Hematopoietic multipotent progenitor cell treated with erythropoietin and hydrocortisone succinate and interleukin-3 and kit ligand, for 17 days (in vitro differentiated cells): ENCODE measurements at places on chromosomes 2 and 18.

DNA sequence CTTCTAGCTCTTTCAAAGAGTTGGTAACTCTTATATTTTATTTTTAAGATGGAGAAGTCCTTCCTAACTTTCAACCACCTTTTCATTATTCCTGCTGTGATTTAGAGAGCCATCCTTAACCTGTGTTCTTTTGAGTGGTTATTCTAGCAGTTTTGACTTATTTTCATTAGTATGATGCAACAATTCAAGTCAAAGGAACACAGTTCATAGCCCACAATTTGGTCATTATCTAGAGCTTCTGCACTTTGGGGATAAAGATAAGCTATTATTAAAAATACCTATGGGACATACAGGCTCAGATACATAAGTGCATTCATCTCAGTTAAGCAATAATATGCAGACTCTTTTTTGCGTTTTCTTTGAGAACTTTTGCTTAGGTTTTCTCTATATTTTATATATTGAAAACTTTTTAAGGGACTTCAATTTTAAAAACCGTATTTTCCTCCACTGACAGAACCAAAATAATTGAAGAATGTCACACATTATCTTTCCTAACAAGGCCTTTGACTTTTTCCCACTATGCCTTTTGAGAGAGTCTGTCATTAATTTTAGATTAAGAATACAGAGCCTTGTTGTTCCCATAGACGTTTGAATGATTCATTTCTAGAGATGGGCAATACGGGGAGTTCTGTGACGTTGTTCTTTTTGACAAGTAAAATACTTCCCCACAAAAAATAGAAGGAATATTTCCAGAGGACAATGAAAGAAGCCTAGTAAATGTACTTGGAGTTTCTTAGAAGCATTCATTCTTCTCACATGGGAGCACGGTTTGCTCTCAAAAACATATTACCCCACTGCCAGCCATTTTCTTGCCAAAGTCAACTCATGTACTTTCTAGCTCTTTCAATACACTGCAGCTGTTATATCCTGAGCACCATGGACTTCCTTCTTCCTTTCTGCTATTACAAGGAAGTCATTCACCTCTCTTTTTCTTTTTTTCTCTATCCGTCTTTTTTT, 42.9 kb upstream of the RASGRP3 start:
- DNase-seq = no peak

DNA sequence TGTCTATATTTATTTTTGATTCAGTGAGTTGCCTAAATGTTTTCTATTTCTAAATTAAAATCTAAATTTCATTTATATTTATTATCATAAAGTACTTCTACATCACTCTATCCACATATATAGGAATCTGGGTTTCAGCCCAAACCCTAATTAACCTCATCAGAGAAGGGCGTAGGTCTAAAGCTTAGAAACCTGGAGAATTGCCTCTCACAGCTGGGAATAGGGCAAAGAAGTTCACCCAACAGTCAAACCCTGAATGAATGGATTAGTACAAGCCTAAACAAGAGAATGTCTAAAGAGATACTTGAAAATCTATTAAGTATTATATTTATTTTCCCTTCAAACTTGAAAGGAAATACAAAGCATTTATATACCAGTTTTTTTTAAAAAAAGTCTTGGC, 26.2 kb downstream of the TFPI start:
- no peak for DNase-seq

DNA sequence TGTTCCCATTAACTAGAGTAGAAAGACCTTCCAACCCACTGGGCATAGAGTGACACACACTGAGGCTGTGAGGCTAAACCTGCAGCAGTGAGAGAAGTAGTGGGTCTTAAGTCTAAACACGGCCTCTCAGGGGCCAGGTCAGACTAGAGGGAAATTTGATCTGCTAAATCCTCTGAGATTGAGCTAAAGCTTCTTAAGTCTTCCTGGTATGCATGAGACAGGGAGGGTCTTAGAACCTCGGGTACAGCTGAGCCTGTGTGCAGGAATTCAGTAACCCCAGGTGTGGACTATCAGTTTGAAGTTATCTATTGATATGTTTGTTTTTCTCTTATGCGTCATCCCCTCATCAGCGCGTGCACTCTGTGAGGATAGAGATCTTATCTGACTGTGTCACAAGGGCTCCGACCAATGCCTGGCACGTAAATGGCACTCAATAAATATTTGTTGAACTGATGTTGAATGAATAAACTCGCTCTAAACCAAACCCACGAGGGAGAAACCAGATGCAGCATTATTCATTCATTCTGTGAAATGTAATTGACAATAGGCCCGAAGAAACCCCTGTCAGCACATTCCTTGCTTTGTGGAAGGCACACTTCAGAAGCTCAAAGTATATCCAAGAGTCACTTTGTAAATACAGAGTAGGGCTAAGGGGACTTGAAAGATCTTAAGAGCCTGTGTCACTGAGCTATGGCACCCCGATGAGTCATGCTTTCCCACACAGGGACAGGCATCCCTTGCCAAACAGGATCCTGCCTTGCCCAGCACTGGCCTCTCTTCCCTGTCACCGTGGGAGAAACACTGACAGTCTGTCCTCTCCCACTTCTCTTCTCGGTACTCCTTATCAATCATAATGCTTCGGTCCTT, 21.7 kb upstream of the RAB10 start:
- peak; percentile 66 for DNase-seq

- no peak for DNase-seq
Measured at GRCh38 chr2:233407771-233408181, 53.5 kb downstream of the DGKD start.

DNA sequence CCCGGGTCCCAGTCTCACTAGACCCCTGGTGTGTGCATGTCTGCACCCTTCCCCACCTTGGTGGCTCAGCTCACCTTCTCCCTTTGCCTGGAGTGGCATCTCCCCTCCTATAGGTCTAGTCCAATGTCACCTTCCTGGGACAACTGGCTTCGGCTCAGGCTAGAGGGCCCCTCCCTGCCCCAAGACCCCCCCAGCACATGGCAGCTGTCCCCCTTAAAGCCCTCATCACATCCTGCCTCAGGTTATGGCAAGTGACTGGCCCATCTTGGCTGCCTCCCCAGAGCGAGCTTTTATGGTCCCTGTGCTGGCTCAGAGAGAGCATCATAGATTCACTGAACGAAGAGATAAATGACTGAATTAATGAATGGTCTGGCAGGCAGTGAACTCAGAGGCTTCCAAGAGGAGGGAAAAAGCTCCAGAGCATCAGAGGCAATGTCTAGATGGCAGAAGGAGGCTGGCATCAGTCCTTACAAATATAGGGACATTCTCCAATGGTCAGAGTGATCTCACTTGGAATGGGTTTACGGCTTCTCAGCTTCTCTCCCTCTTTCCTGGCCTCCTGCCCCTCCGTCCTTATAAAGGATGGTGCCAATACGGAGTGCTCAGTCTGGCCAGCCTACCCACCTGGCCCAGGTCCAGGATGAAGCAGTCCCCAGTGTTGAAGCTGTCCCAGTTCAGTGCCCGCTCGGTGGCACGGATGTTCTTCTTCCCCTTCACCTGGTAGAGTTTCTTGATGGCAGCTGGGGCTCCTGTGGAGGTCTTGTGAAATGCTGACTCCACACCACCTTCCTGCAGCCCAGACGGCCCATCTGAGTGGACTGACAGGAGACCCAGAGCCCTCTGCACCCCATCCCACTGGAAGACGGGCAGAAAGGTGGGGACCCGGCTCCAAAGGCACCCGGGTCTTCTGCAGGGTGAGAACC, 9.4 kb downstream of the CAPG start:
- DNase-seq = no peak

- DNase-seq = no peak
Measured at GRCh38 chr2:152444448-152444847, 109.5 kb downstream of the FMNL2 start.

GRCh38 chr2:30191107-30191506, 40.2 kb upstream of the LBH start:
- DNase-seq = no peak

DNA sequence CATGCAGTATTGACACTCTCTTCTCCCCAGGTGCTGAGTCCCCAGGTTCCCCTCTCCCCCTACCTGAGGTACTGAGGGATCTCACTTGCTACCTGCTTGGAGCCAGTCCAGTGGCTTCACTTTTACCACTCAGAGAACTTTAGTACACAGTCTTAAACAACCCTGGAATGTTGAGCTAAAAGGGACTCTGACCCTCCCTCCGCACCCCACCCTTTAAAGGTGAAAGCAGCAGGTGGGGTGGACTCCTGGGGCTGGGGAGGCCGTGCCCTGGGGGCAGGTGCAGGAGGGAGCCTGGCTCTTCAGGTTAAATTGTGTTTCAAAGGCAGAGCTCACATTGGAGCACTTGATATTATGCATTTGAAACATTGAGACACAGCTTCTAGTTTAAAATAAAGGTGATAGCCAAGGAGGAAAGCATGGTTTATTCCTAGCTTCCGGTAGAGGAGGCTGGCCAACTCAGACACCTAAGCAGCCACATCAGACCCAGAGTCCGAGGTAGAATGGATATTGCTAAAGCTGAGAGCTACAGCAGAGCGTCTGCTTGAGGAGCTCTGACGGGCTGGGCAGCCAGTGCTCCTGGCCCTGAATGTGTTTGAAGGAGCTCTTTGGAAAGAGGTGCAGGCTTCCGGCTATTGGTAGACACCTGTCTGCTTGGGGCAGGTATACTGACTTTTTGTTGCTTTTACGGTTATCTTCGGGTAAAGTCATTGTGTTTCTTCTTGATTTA, 196.4 kb downstream of the AGAP1 start:
- no peak for DNase-seq

DNA sequence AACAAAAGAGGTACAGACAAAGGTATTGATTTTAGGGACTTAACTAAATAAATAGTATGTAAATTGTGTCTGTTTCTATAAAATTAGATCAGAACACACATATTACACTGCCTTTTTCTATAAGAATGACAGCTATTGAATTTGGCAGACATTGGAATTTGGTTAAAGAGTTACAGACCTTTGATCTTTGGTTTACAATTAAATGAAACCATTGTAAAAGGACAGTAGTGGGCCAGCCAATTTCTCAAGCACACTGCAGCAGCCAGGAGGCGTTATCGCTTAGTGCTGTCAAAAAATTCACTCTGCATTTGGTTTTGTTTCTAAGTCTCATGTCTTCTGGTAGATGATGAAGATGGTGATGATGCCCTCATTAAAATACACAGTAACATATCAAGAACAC, 175.9 kb downstream of the NR4A2 start:
- DNase-seq = no peak

- DNase-seq = no peak
Measured at GRCh38 chr2:29267720-29268119, 152.5 kb downstream of the CLIP4 start.

GRCh38 chr18:43805646-43806194, 528.4 kb upstream of the SYT4 start:
- no peak for DNase-seq

GRCh38 chr2:8684540-8684877, 2.7 kb downstream of the ID2 start:
- DNase-seq = peak; percentile 78

- no peak for DNase-seq
Measured at GRCh38 chr2:181776336-181776735, 96.0 kb upstream of the NEUROD1 start.

DNA sequence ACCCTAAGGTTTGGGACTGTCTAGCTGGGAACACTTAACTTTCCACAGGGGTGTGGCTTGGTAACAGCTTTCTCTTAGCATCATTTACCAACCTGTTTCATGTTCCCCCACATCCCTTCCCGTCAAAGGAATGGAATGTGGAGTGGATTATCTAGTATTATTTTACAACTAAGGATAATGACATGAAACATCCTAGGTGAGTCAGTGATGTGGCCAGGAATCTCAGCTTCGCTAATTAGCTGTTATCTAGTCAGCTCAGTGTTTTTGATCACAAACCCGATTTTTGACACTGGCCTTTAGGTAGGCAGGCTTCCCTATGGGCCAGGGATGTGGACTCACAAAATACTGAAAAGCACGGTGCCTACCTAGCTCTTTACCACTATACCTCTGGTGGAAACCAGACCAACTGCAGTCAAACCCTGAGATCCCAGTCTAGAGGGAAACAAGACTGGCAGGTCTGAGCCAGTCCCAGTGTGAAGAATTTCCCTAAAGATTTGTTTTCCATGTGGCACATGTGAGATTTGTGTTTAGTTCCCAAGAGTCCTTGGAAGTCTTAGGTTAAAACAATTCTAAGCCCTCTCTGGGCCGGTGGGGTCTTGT, 2.8 kb upstream of the NRP2 start:
- DNase-seq = no peak

DNA sequence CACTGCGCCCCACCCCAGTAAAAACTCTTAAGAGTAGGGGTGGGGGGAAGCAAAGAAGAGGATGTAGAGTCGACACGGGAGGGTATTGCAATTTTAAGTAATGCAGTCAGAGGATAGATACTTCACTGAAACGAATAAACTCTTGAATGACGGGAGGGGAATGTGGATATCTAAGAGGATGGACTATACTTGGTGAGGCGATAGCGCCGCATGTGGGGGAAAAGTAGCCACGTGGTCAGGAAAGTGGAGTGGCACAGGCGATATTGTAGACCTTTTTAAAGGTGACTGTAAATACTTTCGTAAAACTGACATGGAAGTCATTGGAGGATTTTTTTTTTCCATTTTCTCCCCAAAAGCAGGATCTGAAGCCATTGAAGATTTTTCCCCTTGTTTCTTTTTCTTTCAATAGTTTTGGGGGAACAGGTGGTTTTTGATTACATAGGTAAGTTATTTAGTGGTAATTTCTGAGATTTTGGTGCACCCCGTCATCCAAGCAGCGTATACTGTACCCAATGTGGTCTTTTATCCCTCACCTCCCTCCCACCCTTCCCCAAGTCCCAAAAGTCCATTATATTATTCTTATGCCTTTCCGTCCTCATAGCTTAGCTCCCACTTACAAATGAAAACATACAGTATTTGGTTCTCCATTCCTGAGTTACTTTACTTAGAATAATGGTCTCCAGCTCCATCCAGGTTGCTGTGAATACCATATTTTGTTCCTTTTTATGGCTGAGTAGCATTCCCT, 13.8 kb downstream of the CLK1 start:
- DNase-seq = no peak

GRCh38 chr2:196217116-196217515, 45.7 kb upstream of the STK17B start:
- DNase-seq = no peak

- DNase-seq = no peak
Measured at GRCh38 chr2:33496150-33496549, 19.7 kb downstream of the RASGRP3 start.

DNA sequence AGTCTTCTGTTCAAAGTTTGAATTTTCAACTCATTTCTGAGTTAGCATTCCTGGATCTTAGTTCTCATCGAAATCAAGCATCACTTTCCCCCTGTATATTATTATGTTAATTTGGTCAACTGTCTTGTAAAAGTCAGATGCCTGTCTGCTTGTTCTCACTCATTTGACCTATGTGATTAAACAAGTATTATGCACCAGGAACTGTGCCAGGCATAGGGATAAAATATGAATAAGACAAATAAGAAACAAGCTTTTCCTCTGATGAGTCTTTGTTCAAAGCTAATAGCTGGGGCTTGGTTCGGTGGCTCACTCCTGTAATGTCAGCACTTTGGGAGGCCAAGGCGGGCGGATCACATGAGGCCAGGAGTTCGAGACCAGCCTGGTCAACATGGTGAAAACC, 19.7 kb upstream of the EMILIN2 start:
- no peak for DNase-seq

- DNase-seq = peak; percentile 23
Measured at GRCh38 chr2:230441227-230441897, 25.4 kb downstream of the SP100 start.
